ENCODE measurements at places on chromosomes 4 and X. TPM values are rescaled to one million over a fixed set of nuclear protein-coding genes. Genes with fewer than 3 reads are reported as not detected.

Gene TRPC3
- 0.45 TPM for total RNA-seq

Gene TCEAL5
- not detected for total RNA-seq

Gene CCNA2
- 22.6 TPM for total RNA-seq

DNA sequence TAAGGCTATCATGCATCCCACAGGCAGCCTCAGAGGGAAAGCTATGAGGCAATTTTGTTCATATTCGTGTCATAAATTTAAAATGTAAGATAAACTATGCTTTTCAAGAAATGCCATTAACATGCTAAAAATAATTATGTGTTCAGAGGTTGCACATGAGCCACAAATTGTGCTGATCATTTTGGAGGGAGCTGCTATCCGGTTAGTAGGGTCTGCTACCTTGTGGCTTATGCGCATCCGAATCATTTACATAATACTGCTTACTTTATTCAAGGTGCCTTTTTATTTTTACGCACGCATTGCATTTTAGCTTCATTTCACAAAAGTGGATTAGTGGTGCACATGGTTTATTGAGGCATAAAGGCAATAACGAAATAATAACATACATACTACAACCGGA, 76.4 kb upstream of the WWC2 start:
- no peak for DNase-seq
- no peak overlapping the region for H3K4me3 ChIP-seq
- peaks cover 8% of the 10 kb centered on the region for H3K27me3 ChIP-seq
- H3K27ac ChIP-seq, result no peak overlapping the region

DNA sequence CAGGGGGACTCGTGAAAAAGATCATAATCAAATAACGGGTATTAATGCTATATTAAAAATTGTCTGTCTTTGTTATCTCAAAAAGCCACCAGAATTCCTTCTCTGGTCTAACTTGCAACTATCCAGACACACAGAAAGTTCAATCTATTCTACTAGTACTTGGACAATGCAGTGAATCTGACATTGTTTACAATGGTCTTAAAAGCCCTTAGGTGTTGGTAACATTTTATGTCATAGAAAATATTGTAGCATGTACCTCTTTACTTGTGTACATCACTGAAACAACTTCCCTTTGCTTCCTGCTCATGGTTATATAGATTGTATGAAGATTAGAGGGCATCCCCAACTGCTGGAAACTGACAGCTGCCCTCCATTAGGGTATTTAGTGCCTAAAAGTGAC, 71.1 kb upstream of the PPP3CA start:
- H3K4me1 ChIP-seq, result peaks cover 6% of the 10 kb centered on the region
- H3K27ac ChIP-seq, result no peak overlapping the region
- H3K27me3 ChIP-seq, result no peaks in the 10 kb centered on the region
- no peak for DNase-seq
- H3K36me3 ChIP-seq, result no peaks in the 10 kb centered on the region

- no peak overlapping the region for H3K27ac ChIP-seq
- no peaks in the 10 kb centered on the region for H3K4me1 ChIP-seq
- H3K36me3 ChIP-seq, result no peaks in the 10 kb centered on the region
- peaks cover 10% of the 10 kb centered on the region for H3K27me3 ChIP-seq
Measured at GRCh38 chr4:117357437-117357836, 272.1 kb upstream of the TRAM1L1 start.

DNA sequence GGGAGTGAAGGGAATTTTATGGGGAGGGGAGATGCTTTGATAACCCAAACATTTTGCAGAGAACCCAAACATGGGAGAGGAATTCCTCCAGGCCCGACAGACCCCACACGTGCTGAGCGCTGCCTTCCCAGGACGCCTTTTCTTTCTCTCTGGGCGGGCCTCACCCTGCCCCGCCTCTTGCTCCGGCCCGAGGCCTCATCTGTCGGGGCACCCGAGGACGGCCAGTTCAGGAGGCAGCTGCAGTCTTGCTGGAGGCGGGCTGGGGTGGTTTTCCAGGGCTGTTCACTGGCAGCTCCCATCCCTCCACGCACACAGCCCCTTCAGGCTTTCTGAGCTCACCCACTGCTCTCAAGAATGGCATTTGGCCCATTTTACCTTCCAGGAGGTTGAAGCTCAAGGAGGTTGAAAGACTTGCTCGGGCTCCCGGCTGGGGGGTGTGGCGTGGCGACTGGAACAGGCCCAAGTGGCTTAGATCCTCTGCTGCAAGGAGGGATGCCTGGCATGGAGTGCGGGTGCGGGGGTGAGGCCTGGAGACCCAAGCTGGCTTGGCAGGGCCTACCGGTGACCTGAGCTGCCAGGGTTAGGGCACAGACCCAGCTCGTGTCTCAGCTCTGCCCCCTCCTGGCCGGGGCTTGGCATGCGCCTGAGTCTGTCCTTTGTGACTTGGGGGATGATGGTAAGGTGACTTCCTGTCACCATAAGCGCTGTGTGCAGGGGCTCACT, 99.2 kb downstream of the PSAPL1 start:
- peak overlapping the region; percentile 31 for H3K27ac ChIP-seq
- H3K4me3 ChIP-seq, result no peak overlapping the region
- no peak for DNase-seq
- H3K27me3 ChIP-seq, result no peaks in the 10 kb centered on the region

DNA sequence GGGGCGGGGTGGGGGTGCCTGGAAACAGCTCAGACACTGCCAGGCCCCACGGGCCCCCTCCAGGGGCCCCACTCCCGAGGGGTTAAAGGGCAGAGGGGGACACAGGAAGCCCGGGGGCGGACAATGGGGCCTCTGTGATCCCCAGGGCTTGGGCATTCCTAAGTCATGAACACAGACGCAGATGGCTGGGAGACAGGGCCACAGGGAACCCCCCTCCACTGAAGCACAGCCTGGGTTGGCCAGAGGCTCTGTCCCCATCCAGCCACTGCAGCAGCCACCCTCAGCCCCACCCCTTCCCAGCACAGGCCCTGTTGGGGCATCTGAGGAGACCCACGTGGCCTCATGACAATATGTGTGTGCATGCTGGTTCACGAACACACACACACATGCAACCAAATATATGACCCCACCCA, 3.9 kb downstream of the L1CAM start:
- peaks cover 32% of the 10 kb centered on the region for H3K27me3 ChIP-seq
- H3K36me3 ChIP-seq, result no peaks in the 10 kb centered on the region
- no peak for DNase-seq
- peaks cover 5% of the 10 kb centered on the region for H3K4me1 ChIP-seq
- H3K4me3 ChIP-seq, result no peak overlapping the region
- H3K27ac ChIP-seq, result no peak overlapping the region

Measured in type B pancreatic cell (in vitro differentiated cells).